ENCODE measurements at places on chromosomes 16 and 17. TPM values are rescaled to one million over a fixed set of nuclear protein-coding genes. Genes with fewer than 3 reads are reported as not detected.

OTOA gene
- total RNA-seq, result under 0.01 TPM

MC1R gene
- total RNA-seq, result 15.9 TPM

GRCh38 chr16:70418274-70418992 lies 20.5 kb downstream of the ST3GAL2 start:
- DNase-seq, result no peak

DNA sequence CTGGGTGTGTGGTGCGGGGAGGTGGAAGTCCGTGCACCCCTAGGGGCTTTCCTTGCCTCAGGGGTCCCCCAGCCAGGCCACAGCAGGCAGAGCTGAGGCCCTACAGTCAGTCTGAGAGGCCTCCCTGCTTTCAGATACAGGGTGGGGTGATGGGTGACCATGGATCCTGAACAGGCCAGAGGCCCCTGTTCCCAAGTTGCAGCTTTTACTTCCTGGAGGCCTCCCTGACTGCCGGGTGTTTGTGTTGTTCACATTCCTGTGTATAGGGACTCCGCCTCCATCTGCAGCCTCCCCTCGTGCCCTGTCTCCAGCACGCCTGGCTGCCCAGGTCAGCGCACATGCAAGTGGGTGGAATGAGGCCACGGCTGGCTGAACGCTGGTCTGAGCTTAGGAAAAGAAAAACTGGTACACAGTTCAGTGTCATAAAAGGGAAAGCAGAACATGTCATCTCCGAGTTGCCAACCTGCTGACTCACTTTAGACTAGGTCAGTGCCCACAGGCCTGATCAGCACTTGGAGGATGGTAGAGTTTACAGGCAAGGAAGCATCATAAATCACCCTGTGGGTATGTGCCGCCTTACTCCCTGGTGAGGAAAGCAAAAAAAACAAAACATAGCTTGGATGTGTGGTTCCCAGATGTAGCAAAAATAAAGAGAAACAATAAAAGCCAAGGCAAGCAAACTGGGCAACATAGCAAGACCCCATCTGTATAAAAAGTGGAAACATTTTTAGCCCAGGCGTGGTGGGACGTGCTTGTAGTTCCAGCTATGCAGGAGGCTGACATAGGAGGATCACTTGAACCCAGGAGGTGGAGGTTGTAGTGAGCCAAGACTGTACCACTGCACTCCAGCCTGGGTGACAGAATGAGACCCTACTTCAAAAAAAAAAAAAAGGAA lies 6.2 kb upstream of the SLC7A6 start:
- DNase-seq, result peak; percentile 96

- DNase-seq, result no peak
Observed at GRCh38 chr17:16969931-16970906, 1.7 kb downstream of the TNFRSF13B start.

- DNase-seq, result no peak
Observed at GRCh38 chr16:24541233-24541933, 2.0 kb downstream of the RBBP6 start.

DNA sequence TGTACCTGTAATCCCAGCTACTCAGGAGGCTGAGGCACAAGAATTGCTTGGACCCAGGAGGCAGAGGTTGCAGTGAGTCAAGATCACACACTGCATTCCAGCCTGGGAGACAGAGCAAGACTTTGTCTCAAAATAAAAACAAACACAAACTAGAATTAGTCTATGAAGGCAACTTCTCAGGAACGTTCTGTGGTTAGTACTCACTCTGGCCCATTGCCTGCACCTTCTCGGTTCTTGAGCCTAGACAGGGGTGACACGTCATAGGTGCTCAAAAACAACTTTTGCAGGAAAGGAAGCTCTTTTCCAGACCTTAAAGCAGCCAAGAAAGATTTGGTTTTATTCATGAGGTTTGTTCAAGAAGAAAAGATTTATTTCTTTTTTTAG lies 22.3 kb upstream of the CNOT1 start:
- no peak for DNase-seq

DNA sequence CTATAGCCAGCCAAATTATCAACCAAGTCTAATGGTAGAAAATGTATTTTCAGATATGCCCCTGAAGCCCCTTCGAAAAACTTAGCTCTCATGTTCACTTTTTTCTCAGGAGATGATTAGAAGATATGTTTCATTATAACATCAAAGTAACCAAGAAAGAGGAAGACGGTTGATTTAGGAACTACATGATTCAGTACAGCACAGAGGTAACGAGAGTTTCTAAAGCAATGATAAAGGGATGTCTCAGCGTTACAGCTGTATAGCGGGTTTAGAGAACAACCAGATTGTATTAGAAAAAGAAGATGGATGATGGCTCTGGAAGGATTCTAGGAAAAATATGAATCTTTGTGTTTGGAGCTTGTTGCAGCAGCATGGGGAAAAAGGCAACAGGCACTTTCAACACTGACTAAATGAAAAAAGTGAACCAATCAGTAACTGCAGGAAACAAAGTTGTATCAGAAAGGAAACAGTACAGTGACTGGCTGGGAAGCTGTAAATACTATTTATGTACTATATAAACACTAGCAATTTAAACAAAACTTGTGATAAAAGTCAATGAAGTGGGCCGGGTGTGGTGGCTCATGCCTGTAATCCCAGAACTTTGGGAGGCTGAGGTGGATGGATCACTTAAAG lies 21.5 kb downstream of the MBTD1 start:
- peak; percentile 44 for DNase-seq

Measured in hematopoietic multipotent progenitor cell (in vitro differentiated cells).